ENCODE measurements at places on chromosomes 12 and 14. TPM values are rescaled to one million over a fixed set of nuclear protein-coding genes. Genes with fewer than 3 reads are reported as not detected.
A peak's percentile ranks its signal among the peaks of the same experiment; 100 is the strongest.

ERP29 gene
- total RNA-seq: 69.5 TPM

ERBB3 gene
- 5.1 TPM for total RNA-seq

TSHR gene
- total RNA-seq: 0.50 TPM

FAM222A gene
- 3.1 TPM for total RNA-seq

DNA sequence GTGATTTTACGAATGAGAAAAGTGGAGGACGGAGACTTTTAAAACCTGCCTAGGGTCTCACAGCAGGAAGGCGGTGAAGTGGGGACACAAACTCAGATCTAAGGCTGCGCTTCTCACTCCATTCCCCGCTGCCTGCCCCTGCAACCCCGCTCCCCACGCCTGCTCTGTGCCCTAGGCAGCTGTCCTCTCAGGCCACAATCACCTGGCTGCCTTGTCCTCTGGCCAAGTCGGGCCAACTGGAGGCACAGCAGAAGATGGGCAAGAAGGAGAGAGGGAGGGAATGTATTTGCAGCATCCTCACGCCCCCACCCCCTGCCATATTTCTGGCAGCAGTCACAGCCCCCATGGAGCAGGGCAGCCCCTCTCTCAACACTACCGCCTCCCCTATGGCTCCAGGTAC is 94.9 kb downstream of the CHGA start:
- no peak for DNase-seq

DNA sequence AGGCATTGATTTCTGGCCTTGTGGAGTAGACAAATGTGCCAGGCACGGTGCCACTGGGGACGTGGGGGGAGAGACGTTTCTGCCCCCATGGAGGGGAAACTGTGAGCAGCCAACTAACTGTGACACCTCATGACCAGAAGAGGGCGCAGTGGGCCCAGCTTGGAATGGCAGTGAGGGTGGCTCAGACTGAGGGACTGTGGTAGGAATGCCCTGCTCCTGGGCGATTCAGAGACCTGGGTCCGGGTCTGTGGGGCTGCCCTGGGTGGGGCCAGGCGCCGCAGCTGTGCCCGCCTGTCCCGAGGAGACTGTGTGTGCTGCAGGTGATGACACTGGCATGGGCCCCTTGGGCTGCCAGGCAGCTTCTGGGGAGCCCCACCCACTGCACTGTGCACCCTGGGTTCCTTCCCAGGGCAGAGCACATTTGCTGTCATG is 60.6 kb downstream of the SLC25A47 start:
- DNase-seq: no peak

GRCh38 chr12:16175840-16176239 is 101.6 kb downstream of the SLC15A5 start:
- peak; percentile 26 for DNase-seq

DNA sequence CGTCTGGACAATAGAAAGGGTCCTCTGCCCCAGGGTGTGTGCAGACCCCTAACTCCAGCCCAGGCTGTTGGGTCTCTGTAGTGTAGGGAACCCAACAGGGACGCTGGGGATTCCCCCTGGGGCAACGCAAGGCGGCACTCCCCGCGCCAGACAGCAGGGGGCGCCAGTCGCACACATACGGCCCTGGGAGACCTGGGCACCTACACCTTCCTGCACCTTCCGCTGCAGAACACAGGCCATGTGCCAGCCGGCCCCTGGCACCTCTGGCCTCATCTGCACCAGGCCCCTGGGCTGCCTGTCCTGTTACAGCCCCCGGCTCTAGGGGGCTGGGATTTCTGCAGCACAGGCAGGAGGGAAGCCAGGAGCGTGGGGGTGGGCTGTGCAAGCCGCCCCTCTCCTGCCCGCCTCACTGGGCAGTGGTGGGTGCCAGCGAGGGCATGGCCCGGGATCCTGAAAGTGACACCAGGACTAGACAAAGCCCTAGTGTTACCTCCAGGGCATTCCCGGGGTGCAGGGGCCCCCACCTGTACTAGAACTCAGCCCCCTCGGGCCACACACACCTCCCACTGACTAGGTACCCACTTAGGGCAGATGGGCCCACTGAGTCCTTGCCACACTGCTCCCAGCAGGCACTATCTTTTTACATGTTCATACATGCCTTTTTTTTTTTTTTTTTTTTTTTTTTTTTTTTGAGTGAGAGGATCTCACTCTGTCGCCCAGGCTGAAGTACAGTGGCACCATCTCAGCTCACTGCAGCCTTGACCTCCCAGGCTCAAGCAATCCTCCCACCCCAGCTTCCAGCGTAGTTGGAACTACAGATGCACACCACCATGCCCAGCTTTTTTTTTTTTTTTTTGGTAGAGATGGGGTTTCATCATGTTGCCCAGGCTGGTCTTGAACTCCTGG is 37.5 kb downstream of the CCNK start:
- DNase-seq: peak; percentile 18

- no peak for DNase-seq
Measured at GRCh38 chr12:54018468-54018984, 9.7 kb upstream of the HOXC6 start.

- no peak for DNase-seq
Measured at GRCh38 chr14:64602826-64603225, 53.1 kb downstream of the PPP1R36 start.

DNA sequence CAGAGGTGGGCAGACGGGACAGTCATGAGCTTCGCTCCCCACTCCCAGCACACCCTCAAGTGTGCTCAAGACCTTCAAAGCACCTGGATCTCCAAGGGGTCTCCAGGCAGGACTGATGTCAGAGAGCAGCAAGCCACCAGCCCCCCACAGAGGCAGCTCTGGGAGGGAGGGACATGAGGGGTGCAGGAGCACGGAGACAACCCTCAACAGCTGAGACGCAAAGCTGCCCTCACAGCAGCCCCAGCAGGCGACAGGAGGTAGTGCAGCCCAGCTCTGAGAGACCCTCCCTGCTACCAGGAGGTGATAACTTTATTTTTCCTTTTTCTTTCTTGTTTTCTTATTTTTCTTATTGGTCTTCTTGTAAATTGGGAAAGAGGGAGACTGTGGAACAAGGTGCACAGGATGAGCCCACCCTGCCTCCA is 17.9 kb downstream of the SIVA1 start:
- DNase-seq: no peak

Data from renal cortical epithelial cell (primary cell).